ENCODE measurements at places on chromosomes 5 and 9.

- DNase-seq = no peak
Measured at GRCh38 chr5:83871533-83872395, 151.1 kb upstream of the HAPLN1 start.

DNA sequence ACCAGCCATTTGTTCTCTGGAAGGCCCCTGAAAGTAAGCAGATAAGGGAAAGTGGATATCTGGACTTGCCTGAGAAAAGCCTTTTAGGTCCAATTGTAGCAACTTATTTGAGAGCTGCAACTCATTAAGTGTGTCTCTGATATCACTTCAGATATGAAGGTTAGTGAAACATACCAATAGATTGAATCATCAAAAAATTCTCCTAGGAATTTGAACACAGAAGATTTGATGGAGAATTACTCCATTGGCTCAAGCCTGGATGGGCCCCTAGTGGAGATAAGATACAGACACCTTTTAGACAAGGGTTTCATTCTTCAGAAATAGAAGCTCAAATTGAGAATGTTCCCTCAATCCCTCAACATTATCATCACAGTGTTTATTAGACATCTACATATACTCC, 356.7 kb downstream of the NDUFS4 start:
- DNase-seq = no peak

DNA sequence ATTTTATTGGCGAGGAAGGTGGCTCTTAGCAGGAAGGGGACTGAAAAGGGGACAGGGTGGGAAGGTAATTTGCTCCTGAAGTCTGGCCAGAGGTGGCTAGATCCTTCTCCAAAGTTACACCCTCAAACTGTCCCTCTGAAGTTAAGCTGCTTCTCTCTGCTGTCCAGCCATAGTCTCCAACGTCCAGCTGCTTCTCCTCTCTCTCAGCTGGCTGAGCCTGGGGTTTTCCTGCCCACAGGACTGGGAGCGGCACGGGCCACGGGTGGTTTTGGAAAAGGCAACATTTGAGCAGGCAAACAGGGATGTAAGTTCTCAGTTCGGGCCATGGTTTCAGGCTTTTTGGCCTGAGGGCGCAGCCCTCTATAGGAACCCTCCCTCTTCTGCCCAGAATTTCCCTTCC, 128.3 kb downstream of the YIPF5 start:
- no peak for DNase-seq

- no peak for DNase-seq
Measured at GRCh38 chr9:128684065-128684324, 5.0 kb upstream of the SET start.

GRCh38 chr5:57491369-57491965, 8.9 kb upstream of the ACTBL2 start:
- DNase-seq = no peak

GRCh38 chr5:17743580-17744435, 109.5 kb downstream of the TAF11L14 start:
- no peak for DNase-seq

- no peak for DNase-seq
Measured at GRCh38 chr5:148443998-148444397, 60.2 kb downstream of the FBXO38 start.

- no peak for DNase-seq
Measured at GRCh38 chr5:162128117-162128516, 60.5 kb downstream of the GABRG2 start.

- DNase-seq = no peak
Measured at GRCh38 chr5:98060148-98060547, 713.3 kb upstream of the RGMB start.

GRCh38 chr5:71828291-71829040, 109.4 kb downstream of the CARTPT start:
- no peak for DNase-seq

DNA sequence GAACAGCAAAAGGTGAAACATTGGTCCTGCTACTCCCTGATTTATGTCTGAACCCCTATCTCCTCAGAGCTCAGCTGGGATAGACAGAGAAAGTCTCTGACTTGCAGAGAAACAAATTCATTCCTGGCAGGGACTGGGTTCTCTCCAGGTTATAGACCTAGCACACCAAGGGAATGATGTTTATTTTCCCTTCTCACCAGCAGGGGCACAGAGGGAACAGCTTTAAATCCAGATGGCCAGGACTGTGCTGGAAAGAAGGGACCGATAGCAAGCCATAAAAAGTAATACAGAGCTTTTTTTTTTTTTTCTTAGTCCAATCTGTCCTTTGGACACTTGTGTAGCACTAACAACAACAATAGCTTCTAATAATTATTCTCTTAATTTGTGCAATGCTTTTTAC, 141.1 kb upstream of the C9orf72 start:
- DNase-seq = no peak

GRCh38 chr5:144328494-144328893, 157.8 kb downstream of the KCTD16 start:
- no peak for DNase-seq

DNA sequence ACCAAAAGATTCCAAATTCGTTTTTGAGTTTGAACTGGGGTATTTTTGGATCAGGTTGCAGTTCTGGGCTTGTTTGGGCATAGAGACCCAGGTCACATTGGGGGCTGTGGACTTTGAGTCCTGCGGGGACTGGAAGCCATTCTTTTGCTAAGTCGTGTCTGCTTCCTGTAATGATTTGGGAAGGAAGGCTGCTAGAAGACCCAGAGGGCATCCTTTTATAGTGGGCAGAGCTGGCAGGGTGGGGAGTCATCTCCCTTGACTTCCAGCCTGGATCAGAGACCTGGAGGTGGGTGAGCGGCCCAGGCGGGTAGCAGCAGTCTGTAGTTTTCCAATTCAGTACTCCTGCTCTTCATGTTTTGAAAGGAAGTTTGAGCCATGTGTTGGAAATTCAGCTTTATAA, 11.3 kb downstream of the ZNF618 start:
- DNase-seq = no peak

DNA sequence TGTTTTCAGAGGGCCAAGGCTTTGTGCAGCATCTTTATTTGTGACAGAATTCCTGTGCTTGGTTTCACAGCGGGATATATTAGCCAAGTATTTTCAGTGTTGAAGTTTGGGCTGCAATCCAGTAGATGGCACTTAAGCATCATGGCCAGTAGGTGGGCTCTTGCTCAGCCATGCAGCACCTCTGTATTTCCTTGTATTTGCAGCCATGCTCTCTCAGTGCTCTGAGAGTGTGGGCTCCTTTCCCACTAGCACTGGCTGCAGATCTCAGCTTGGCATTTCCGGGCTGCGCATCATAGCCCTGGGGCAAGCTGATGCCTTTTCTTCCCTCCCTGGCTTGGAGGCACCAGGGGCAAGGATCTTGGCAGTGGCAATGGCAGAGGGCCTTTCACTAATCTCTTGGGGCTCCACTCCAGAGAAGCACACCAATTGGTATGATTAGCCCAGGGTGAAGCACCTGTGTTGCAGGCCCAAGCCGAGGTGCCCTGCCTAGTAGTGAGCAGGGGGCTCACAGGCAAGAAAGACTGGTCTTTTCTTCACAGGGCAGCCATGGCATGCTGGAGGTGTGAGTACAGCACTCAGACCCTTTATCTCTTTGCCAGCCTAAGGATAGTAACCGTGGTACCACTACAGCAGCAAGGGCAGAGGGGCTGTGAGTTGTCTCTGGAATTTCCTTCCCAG, 48.3 kb downstream of the SLCO6A1 start:
- no peak for DNase-seq

DNA sequence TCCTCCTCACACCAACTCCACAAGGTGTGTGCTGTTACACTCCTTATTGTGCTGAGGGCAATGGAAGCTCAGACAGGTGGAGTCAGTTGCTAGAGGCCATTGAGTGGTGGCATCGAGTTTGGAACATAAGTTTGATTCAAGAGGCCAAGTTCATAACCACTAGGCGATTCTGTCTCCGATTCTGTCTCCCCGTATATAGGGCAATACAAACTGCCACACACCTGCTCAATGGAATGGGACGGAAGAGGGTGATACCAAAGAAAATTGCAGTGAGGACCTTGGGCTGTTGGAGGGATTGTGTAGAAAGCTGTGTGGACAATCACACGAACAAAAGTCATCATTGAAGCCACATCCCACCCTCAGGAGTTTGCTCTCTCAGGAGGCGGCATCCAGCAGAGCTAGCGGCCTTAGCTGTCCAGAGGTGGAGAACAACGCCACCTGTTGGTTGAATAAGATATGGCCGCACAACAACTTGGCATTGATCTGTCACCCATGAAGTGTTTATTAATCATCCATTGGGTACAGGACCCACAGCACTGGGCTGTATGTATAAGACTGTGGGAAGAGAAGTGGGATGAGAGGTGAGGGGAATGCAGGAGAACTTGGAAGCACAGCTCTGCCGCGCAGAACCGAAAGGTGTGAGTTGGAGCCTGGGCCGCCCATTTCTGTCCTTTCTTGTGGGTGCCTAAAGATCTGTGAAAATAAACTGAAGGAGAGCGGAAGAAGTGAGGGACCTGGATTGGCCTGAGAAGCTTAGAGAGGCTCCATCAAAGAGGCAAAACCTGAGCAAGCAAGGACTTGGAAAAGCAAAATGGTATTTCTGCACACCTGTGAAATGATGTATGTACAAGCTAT, 16.1 kb upstream of the NEUROG1 start:
- DNase-seq = no peak

- no peak for DNase-seq
Measured at GRCh38 chr9:116842658-116843057, 155.6 kb downstream of the TRIM32 start.

DNA sequence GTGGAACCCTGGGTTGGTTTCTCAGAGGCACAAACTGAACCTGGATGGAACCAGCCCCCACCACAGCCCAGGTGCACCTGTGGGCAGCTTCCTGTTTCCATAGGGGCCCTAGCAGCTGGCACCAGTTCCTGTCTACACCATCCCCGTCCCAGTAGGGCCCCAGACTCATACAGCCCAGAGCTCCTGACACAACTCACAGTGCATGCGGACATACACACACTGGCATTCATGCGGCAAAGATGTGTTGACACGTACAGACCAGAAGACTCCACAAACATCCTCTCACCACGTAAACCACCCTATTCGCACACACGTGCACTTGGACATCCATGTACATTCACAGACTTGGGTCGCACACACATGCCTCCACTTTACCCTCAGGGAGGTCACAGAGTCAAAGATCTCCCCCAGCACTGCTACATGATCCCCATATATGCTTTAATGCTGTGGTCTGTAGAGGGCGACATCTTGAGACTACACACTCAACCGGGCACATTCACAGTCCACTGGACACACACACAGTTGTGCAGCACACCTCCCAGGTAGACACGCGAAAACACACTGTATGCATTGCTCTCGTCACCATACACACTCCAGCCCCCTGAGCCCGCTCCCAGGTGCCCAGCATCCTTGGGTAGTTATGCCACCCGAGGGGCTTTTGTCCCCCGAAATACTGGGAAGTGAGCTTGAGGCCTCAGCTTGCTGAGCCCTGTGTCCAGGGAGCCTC, 22.4 kb downstream of the CXXC5 start:
- no peak for DNase-seq

DNA sequence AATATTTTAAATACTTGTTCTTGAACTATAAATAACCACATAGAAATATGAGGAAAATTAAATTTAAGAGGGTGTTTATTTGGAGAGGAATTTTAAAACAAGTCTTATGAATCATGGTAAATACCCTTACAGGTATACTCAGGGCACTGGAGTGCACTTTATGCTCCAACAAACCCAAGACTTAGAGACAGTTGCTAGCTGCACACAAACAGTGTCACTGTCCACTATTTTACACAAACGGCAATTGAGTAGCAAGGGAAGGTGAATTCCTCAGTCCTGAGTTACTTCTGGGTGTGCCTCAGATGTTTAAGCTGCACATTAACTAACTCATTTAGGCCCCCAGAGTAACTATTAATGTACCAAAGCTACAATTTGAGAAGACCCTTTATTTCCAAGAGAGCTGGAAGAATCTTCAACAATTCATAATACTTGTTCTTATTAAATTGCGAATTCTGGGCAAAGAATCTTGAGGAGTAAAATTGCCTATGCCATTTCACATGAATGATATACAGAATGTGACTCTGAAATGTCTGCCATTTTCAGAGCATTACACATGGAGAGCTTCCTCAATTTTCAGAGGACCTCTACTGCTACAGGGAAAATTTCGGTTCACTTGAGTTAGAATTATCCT, 371.2 kb downstream of the PDE4D start:
- no peak for DNase-seq

- DNase-seq = no peak
Measured at GRCh38 chr5:103801681-103802080, 239.1 kb upstream of the NUDT12 start.

GRCh38 chr9:121830441-121831140, 179.2 kb downstream of the DAB2IP start:
- DNase-seq = no peak

DNA sequence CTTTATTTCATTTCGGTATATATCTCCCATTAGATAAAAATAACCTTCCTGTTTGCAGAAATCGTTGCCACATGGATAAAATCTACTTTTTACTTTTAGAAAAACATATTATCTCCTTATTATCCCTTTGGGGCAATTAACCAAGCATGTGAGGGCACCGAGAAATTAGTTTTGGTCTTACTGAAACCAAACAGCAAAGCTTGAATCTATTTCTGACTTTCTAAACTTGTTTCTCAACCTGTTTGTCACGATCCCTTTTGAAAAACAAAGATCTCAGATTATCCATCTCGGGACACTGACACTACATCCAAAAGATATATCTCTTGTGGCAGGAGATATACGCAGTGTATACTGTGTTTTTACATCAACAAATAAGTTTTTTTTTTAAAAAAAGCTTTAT, 2.3 kb downstream of the TUT7 start:
- no peak for DNase-seq

- no peak for DNase-seq
Measured at GRCh38 chr5:150780187-150780692, 1.7 kb downstream of the SMIM3 start.

DNA sequence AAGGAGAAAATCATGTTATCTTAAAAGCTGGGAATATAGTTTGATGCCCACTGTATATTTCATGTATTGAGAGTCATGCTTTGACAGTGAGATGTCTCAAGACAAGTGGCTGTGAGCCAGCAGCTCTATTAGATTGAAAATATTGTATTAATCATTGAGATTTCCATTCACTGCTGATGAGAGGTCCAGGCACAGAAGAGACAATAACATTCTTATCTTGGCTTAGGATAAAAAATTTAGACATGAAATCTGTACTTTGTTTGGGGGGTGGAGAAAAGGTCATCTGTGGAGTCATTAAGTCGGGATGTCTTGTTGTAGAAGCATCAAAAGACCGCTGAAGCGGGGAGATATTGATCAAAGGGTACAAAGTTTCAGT, 97.9 kb upstream of the EQTN start:
- DNase-seq = no peak

GRCh38 chr5:34511915-34512314, 144.2 kb upstream of the RAI14 start:
- DNase-seq = no peak

DNA sequence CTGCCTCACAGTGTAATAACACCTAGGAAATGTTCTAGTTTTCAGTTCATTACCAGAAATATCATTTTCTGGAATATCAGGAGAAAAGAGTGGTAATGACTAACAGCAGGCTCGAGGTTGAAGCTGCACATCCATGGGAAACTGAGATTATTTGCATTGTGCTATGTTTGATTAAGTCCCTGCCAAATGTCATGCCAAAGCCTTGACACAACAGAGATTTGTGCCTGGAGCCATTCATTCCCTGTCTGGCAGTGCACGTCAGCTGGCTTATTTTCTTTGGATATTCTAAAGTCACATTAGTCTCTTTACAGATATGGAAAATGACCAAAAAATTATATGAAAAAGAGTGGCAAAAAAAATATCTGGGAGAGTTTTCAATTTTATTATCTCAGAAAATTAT, 848.0 kb downstream of the PTPRD start:
- no peak for DNase-seq

GRCh38 chr9:2497666-2498400, 123.8 kb upstream of the VLDLR start:
- no peak for DNase-seq

Data from stimulated activated CD8-positive, alpha-beta memory T cell treated with anti-CD3 and anti-CD28 coated beads, Interleukin-4, amount 100 ng/mL, for 4 hours (primary cell).